Muscle of leg (tissue), 16 donors: ENCODE measurements at places on chromosomes 4 and X.

DNA sequence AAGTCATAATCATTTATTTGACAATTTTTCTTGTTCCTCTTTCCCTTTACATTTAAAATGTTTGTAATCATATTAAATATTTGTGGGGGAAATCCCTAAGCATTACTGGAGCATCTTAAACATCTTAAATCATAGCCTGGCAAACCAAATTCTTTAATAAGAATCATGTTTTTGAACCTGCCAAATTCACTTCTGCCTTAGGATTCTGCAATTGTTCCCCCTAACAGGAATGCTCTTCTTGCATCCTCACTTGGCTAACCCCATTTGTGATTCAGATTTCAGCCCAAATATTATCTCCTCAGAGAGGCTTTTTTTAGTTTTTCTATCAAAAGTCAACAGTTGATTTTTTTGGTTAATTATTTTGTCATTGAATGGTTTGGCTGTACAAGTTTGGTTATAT lies 241.1 kb downstream of the MAPK10 start:
- DNase-seq: peak; percentile 75

DNA sequence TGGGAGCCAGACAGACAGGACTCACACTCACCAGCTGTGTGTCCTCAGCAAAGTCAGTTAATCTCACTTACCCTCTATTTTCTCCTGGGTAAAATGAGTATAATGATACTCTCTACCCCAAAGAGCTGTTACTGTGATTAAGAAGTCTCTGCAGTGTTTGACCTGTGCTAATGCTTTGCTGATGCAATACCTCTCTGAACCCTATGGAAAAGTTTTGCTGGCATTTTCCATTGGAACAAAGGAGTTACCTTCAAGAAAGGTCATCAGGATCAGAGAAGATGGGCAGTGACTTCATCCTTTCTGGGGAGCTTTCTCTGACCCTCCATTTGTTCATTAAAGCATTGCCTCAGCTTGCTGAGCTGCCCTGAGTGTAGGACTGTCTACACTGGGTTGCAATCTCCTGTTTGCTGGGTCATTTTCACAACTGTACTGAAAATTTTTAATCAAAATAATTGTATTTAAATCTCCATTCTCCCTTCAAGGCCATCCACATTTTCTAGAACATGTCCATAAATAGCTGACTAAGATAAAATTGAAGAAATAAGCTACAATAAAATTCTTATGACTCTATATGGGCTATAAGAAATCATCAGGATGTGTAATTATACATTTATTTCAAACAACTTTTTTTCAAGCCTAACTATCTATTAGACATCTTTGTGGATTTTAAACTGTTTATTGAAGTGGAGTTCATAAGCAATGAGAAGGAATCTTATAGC lies 272.8 kb upstream of the CPEB2 start:
- DNase-seq: no peak

DNA sequence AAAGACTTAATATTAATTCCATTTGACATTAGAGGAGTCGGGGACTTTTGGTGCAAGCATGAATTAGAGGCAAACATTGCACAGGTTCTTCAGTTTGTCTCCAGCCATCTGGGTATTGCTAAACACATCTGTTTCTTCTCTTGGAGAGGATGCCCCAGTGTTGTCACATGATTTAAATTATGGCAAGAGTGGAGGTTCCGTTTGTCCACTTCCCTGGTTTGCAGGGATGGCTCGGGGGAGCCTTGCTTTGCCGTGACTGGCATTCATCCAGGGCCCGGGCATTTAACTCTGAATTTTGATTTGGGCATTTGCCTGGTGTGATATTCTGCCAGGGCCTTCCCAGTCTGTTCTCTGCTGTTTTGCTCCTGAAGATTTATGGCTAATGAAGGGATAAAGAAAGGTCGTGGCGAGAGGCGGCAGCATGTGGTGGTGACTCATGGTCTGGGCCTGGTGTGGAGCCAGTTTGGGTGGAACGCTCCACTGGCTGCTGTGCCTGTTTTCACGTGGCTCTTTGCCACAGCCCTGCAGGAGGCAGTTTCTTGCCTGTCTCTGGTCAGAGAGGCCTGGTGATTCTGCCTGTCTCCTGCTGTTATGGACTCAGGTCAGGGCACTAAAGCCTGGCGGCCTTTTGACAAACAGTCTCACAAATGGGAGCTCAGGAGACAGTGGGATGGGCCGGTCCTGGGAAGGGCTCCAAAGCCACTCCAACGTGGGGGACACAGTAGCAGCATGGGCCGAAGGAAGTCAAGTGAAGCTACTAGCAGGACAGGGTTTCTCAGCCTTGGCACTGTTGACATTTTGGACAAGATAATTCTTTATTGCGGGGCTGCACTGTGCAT lies 99.4 kb upstream of the PGRMC2 start:
- peak; percentile 89 for DNase-seq

DNA sequence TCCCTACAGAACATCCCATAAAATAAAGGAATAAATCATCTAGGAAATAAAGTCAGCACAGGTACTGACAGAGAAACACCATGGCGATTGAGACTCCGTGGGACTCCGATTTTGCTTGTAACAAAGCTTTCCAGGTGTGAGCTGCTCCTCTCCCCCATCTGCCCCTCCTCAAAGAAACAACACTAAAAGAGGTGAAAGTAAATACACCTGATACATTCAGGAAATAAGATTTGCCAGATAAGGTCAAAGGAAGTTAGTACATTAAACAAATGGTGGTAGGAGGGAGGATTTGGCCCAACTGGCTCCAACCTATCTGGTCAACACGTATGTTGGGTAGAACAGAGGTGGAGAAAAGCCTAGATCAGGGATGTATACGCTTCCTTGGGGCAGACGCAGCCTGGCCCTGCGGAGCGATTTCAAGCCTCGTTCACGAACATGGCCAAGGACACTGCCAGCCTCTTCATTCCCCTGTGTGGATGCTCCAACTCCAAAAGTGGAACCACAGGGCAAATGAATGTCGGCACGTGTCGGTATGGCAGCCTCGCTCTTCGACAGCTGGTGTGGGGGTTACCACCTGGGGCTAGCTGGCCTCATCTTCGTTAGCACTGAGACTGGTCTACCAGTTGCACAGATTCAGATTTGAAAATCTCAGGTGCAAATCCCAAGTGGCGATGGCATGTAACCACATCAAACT lies 162.5 kb downstream of the AFAP1 start:
- DNase-seq: no peak

- no peak for DNase-seq
Observed at GRCh38 chr4:31016322-31017061, 296.3 kb downstream of the PCDH7 start.

- DNase-seq: no peak
Observed at GRCh38 chrX:26788402-26788998, 572.5 kb downstream of the MAGEB5 start.

DNA sequence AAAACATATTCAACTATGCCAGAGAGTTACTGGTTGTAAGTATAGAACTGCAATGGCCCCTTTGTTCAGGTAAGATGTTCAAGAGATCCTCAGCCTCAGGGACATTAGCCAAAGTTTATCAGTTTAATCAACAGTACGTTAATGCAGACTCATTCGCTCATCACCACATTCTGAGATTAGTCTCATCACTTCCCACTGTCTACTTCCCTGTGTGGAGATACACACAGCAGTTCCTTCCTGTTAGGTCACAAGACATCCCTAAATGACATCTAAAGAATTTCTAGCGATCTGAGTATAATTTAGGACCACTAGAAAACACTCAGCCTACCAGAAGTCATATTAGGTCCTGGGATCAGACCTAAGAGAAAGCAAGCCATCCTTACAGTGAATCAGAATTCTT lies 10.4 kb downstream of the SLC10A7 start:
- peak; percentile 9 for DNase-seq

- no peak for DNase-seq
Observed at GRCh38 chrX:48899078-48899410, 1.3 kb downstream of the PQBP1 start.

DNA sequence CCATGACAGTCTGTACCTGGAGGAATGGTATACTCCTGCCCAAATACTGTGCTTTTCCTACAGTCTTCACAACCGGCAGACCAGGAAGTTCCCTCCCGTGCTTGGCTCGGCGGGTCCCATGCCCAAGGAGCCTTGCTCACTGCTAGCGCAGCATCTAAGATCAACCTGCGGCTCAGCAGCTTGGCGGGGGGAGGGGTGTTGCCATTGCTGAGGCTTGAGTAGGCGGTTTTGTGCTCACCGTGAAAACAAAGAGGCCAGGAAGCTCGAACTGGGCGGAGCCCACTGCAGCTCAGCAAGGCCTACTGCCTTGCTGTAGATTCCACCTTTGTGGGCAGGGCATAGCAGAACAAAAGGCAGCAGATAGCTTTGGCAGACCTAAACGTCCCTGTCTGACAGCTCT lies 152.7 kb downstream of the TEX11 start:
- DNase-seq: no peak

- DNase-seq: no peak
Observed at GRCh38 chr4:87416965-87417364, 5.4 kb upstream of the NUDT9 start.

GRCh38 chrX:16215660-16216059 lies 48.4 kb downstream of the MAGEB17 start:
- no peak for DNase-seq

GRCh38 chr4:32930700-32931099 lies 2210.5 kb downstream of the PCDH7 start:
- DNase-seq: peak; percentile 1

DNA sequence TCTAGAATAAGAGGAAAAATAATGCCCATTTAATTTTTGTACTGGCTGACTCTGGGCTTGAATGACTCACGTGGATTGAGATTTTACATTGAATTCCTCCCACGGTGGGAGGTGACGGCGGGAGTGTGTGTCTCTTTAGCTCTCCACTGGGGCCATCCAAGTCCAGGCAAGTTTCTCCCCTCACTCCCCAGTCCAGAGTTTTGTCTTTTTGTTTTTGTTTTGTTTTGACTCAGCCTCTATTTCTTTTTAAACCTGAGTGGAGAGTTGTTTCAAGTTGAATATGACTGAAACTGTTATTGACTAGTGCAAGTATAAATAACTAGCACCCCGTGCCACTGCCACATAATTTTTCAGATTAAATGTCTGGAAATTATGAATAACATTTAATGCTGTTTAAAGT lies 13.6 kb downstream of the CHST7 start:
- no peak for DNase-seq

DNA sequence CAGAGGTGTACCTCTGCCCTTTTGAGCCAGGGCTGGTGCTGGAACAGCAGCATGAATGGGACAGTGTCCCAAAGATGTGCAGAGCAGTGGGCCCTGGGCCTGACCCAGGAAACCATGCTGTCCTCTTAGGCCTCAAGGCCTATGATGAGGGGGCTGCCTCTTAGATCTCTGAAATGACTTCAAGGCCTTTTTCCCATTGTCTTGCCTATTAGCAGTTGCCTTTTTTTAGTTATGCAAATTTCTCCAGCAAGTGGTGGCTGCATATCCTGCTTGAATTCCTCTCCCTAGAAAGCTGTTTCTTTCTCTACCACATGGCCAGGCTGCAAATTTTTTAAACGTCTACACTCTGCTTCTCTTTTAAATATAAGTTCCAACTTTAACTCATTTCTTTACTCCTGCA lies 160.3 kb downstream of the CFAP299 start:
- DNase-seq: no peak

- DNase-seq: no peak
Observed at GRCh38 chrX:154485150-154486051, 1.0 kb downstream of the UBL4A start.

- DNase-seq: no peak
Observed at GRCh38 chrX:38627683-38628082, 66.3 kb downstream of the TSPAN7 start.

DNA sequence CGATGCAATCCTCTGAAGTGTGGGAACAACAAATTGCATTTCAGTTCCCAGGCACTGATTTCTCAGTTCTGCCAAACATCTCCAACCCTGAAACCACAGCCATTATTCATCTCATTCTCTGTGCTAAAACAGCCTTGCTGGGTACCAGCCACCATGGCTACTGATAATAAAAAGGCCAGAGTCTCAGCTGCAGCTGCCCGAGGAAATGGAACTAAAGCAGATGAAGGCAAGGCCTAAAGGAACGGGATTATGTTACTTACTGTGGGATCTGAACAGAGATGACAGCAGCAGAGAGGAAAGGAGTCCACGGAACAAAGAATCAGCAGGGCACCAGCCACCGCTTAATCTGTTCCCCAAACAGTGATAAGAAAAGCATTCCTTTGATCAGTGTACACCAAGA lies 155.7 kb downstream of the PAPSS1 start:
- DNase-seq: peak; percentile 11

DNA sequence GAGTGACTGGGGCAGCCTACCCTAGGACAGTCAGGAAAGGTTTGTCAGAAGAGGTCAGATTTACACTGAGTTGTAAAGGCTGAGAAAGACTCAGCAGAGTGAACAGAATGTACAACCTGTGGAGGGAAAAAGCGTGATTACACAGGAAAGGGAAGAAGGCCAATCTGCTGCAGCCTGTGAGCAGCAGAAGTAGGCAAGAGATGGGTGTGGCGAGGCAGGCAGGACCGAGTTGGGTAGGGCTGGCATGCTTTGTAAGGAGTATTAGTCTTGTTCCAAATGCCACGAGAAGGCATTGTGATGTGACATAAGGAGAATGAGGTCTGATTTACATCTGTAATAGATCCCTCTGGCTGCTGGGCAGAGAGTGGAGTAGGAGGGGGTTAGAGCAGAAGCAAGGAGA lies 12.6 kb downstream of the SGMS2 start:
- DNase-seq: no peak

DNA sequence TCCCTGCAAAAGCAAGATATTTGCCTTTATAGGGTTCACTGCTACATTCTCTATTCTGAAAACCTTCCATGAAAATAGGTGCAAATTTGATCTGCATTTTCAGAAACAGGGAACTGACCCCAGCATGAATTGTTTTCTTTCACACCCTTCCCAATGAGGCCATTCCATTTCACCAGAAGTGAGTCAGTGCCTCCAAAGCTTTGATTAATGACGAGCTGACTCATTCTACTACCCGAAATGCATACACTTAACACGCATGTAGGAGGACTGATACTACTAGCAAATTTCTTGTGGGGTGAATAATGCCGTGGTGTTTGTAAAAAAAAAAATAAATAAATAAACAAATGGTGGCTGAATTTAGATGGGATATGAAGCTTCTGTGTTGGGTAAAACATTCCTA lies 146.9 kb upstream of the FGF13 start:
- DNase-seq: no peak

DNA sequence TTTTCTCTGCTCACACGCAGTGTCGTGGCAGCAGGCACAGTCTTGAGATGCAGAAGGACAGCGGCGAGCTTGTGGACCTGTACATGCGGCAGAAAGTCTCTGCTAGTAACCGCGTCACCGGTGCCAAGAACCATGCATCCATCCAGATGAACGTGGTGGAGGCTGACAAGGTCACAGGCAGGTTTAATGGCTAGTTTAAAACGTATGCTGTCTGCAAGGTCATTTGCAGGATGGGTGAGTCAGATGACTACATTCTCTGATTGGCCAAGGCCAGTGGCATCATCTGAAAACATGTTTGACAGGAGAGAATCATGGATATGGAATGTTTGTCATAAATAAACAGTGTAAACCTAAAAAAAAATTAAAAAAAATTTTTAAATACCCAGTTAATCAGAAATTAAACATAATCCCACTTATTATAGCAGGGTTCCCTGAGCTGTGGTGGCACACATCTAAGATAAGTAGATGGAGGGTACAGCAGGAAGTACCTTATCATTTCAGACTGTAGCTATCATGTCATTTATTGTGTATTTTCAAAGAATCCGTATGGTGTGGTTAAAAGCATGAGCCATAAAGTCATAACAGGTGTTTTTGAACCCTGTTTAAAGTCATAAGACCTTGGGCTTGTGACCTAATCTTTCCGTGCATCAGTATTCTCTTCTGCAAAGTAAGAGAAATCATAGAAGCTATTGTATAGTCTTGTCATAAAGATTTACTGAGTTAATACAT lies 7.5 kb upstream of the BMP2K start:
- no peak for DNase-seq

- no peak for DNase-seq
Observed at GRCh38 chr4:26133840-26134239, 187.0 kb upstream of the RBPJ start.

GRCh38 chr4:37685823-37686372 lies 278 bp downstream of the RELL1 start:
- DNase-seq: peak; percentile 69
